ENCODE measurements at places on chromosomes 11 and 22.

DNA sequence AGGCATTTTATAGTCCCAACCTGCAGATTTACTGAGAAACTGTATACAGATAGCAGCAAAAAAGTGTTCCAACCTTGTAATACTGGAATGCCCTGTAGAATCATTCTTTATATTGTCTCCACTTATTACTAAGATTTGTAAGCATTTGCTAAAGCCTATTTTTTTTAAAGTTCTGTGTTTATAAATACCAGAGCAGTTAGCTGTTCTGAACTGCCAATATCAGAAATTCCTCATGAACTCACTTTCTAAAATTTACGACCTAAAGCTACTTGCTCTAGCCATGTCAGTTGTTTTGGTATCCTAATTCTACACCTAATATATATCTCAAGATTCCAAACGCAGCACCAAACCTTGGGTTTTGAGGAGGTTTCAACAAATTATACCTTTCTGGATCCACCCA, 103.2 kb downstream of the C11orf65 start:
- no peak for DNase-seq

- no peak for DNase-seq
Measured at GRCh38 chr11:78993802-78994430, 419.3 kb upstream of the NARS2 start.

DNA sequence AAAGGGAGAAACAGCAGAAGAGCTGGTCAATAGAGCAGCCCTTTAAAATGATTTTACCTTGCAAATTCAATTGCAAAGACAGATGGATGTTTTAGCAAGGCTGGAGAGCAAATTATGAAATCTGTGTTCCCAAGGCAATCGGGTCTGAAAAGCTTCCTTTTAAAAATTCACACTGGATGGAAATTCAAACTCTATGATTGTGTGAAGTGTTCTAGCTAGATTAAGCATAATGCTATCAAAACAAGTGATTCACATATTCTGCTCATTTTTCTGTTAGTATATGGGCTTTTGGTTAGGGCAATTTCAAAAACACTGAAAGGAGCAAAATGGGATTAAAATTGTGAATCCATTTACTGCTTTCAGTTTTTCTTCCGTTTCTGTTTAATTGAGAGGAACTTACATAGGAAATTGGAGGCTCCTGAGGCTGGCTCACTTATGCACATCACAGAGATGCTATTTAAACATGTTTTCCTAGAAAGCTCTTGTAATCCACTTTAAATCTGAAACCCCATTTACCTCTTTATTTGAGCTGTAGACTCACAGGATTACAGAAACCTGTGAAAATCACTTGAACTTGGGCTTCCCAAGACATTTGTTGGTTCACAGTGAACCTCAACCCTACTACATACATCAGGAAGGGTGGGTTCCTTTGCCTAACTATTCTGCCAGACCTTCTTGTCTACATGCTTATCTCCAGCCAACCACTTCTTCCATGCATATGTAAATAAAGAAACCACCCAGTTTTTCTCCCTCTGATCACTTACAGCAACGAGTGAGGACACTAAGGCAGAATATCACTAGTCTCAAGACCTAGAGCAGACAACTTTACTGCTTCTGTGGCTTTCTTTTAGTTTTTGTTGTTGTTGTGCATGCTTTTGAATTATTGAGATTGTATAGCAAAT, 201.9 kb upstream of the PITPNB start:
- no peak for DNase-seq

- DNase-seq = no peak
Measured at GRCh38 chr11:96134602-96135001, 208.4 kb downstream of the MAML2 start.

DNA sequence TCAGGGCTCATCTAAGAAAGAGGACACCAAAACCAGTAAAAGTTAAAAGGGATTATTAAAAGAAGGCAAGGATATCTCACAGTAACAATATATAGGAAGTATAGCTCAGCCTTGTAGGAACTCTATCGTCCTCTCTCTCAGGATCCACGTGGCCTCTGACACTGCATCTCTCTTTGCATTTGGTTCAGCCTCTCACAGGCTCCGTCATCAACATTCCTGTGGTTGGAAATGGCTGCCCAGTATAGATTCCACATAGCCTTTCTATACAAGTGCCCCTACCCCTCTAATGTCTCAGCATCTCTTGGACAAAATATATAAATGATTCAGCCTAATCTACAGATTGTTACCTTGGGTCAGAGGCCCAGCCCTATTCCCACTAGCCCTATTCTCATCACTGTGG, 101.3 kb upstream of the DBX1 start:
- DNase-seq = no peak

GRCh38 chr11:86205421-86206336, 38.9 kb upstream of the EED start:
- DNase-seq = no peak

DNA sequence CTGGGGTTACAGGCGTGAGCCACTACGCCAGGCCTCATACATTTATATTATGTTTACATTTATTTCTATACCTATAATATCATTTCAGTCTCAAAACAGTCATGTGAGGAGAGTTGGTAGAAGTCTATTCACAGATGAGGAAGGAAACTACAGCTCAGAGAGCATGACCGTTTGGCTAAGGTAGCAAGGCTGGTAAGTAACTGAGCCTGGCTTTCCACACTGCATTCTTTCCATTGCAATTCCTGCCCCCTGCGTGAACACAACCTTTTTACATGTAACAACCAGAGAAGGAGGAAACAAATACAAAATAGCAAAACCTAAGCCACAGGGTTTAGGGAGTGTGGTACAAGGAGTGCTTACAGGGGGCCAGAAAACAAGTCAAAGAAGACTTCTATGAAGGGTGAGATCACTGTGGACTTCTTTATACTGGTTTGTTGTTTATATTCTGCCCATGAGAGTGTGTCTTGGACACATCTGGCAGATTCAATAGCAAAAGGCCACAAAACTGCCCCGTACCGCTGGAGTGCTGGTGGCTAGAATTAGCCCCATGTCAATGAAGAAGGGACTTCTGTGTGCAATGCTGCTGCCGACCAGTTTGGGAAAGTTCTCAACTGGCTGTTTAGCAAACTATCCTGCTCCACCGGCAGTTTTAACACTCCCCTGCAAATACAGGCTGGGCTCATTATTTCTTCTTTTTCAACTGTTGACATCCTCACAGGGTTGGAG, 19.0 kb downstream of the MICAL3 start:
- DNase-seq = no peak

DNA sequence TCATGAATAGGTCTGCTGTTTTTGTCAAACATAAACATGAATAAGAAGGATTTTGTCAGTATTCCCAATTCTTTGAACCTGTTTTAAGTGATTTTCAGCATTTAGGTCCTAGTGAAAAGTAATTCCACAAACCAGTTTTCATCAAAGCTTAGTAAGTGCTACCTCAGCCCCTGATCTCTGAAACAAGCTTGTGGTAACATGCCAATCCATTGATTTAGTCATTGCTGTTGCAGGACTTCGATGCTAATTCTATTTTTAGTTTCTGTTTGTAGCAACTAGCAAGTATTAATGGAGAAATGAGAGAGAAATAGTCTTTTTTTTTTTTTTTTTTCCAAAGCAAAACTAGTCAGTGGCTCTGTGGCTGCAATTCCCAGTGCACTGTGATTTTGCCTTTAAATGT, 91.4 kb downstream of the JRKL start:
- no peak for DNase-seq

DNA sequence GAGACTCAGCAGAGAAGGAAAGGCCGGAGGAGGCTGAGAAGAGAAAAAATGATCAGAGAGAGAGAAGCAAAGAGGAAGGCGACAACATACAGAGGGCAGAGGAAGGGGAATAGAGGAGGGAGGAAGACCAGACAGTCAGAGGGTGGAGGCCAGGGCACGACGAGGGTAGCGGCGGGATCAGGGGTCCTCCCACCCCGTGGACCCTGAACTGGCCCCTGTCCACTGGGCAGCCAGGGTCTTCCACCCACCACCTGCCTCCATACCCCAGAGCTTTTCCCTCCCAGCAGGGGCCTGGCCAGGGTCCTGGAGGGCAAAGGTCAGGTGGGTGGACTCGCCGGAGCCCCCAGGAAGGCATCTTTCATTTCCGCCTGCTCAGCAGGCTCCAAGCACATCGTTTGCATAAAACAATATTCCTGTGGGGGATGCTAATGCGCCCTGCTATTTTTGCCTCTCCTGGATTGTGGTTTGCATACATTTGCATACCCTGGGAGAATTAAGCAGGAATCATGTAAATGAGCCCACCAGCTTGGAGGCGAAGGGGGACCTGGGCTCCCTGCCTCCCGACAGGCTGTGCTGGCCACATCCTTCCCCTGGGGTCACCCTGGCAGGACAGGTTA, 394.1 kb downstream of the MN1 start:
- no peak for DNase-seq

DNA sequence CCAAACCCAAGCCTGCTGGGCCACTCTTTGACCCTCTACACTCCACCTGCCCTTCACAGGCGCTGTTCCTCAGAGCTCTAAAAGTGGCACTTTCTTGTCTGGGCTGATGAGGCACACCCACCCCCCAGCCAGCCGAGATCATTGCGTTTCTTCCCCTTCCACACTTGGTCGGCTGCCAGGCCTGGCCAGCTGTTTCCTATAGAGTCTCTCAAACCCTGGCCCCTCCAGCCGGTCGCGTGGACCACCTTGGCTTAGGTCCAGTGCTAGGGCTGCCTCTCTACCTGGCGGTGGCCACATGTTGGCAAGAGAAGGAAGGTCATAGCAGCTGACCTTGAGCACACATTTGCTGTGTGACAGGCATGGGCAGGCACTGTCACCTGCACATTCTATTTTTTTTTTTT, 60.6 kb downstream of the PPP6R2 start:
- peak; percentile 5 for DNase-seq

DNA sequence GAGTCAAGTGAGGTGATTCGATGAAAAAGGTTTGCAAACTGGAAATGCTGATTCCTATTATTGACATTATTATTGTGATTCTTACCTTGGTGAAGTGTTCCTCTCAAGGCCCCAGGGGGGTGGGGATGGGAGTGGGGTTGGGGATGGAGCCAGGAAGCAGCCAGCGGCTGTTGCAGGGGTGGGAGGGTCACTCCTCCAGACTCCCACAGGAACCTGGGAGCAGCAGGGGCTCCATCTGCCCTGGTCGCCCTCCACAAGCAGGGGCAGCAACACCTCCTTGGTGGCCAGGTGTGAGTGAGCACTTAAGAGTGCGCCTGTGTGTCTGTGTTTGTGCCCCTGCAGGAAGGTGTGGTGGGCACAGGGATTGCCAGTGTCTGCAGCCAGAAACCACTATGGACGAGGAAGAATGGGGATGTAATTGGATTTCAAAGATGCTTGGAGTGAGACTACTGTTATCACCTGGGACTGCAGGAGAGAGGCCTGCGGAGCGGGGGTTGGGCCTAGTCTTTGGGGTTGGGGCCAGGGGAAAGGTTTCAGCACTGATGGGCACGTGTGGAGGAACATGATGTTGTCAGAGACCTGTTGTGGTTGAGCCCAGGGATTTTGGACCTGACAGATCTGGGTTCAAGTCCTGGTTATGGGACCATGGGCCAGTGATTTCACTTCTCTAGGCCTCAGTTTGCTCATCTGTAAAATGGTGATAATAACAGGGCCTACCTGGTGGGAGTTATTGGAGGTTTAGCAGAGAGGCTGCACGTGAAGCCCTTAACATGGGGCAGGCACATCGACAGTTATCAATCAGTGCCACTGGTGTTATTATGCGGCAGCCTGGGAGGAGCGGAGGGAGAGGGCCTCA, 3.6 kb upstream of the TP53I11 start:
- DNase-seq = no peak

DNA sequence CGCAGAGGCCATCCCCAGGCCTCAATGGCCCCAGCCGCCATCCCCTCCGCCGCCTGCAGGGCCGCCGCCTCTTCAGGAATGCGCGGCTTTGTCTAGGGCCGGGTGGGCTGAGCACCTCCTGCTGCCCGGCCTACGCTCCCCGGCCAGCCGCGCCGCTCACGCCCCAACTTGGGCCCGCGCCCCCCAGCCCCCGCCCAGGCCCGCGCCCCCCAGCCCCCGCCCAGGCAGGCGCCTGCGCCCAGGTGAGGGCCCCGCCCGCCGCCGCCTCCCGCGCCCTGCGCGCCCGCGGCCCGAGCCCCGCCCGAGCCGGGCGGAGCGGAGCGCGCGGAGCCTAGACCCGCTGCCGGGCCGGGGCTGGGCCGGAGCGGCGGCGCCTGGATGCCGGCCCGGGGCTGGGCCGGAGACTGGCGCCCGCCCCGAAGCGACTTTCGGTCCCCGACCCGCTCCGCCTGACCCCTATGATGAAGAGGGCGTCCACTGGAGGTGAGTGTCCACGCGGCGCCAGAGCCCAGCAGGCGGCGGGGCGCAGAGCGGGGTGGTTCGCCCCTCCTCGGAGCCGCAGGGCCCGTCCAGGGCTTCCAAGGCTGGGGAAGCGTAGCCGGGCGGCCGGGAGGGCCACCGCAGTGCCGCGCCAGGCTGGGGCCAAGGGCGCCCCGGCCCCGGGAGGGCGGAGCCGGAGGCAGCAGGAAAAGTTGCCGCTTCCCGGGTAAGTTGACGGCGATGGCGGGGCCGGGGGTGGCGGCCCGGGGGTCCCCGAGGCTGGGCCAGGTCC, 34.3 kb upstream of the PRODH start:
- peak; percentile 13 for DNase-seq

GRCh38 chr11:102575012-102575411, 44.5 kb upstream of the MMP7 start:
- no peak for DNase-seq

DNA sequence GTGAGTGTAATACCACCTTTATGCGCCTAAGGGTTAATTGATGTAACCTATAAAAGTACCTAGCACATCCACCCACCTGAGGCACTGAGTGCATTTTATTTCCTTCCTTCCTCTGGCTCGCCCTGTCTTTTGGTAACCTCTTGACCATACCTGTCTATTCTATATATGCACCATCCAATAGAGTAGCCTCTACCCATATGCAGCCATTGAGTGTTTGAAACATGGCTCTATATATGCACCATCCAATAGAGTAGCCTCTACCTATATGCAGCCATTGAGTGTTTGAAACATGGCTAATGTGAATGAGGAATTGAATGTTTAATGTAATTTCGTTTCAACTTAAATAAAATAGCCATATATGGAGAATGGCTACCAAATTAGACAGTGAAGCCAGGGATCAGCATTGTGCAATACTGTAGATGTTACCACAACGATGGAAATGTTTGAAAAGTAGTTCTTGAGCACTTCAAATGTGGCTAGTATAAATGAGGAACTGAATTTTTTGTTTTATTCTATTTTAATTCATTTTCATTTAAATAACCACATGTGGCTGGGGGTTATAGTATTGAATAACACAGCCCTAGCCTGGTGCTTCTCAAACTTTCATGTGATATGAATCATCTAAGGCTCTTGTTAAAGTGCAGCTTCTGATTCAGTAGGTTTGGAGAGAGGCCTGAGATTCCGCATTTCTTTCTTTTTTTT, 33.8 kb downstream of the SLC35F2 start:
- DNase-seq = no peak

Data from NCI-H1092 (cell line).